ENCODE measurements at places on chromosomes 12 and 14.

GRCh38 chr14:72678356-72678755 is 215.5 kb downstream of the DPF3 start:
- no peak for DNase-seq

- DNase-seq = no peak
Measured at GRCh38 chr12:34397591-34398365, 375.5 kb downstream of the ALG10 start.

- DNase-seq = no peak
Measured at GRCh38 chr12:58034712-58035111, 93.3 kb downstream of the ATP23 start.

GRCh38 chr12:114895081-114895480 is 211.1 kb upstream of the TBX3 start:
- DNase-seq = peak; percentile 43

GRCh38 chr12:45309836-45310626 is 94.1 kb downstream of the ANO6 start:
- DNase-seq = peak; percentile 66

DNA sequence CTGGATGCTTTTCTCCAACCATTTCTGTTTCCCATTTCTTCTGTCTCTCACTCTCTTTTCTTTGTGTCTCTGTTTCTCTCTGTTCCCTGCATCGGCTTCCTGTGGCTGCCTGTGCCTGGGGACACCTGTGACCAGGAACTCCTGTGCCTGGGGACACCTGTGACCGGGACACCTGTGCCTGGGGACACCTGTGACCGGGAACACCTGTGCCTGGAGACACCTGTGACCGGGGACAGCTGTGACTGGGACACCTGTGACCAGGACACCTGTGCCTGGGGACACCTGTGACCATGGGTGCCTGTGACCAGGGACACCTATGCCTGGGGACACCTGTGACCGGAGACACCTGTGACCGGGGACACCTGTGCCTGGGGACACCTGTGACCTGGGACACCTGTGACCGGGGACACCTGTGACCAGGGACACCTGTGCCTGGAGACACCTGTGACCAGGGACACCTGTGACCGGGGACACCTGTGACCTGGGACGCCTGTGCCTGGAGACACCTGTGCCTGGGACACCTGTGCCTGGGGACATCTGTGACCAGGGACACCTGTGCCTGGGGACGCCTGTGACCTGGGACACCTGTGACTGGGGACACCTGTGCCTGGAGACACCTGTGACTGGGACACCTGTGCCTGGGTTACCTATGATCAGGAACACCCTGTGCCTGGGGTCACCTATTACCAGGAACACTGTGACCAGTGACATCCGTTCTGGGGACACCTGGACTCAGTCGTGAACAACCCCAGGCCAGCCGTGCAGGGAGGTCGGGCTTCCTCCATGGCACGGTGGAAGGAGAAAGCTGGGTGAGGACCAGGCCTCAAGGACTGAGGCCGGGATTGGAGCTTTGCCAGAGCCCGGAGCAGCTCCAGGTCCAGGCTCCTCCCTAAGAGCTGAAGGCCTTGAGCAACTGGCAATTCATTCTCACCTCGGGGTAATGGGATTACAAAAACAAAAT is 23.4 kb upstream of the FBRSL1 start:
- no peak for DNase-seq

- DNase-seq = no peak
Measured at GRCh38 chr12:107436376-107436775, 249.2 kb upstream of the PWP1 start.

DNA sequence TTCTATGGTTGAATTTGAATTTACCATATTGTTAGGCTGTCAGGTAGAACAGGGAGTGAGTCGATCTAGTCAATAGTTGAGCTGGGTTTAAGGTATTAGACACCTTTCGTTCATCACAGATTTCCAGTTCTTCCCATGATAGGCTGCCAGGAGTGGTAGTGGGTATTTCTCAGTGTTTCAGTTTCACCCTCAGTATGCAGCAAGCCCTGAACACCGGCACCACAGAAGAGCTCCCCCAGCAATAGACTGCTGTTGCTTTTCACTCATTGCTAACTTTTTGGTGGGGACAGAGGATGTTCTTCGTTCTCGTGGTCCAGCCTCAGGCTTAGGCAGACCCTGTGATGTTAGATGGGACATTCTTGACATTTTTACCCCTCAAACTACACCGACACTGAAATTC is 164.6 kb downstream of the PTPRO start:
- DNase-seq = no peak

DNA sequence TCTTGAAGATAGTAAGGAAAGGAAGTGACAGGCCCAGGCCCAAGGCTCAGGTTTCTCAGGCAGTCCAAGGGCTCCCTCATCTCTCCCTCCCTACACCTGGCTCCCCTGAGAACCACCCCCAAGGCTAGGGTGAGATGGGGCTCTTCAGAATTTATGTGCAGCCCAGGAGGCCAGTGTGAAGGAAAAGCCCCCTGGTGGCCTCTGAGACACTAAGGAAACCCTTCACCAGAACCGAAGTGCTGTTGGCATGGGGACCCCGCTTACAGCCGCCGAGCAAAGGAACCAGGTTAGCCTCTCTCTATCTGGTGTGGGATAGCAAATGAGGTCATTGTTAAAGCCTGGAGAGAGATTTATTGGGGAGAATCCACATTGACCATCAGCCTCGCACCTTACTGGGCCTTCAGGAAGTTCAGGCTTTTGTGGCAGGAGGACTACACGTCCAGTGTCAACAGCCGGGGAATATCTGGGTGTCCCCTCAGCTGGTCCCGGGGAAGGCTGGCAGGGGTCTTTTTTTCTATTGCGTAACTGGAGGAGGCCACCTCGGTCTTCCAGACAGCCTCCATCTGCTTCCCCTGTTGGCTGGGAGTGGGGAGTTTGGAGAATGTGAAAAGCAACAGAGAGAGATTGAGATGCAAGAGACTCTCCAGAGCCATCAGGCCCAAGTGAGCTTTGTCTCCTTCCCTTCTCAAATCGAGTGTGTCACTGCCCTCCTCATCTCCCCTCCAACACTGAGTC is 18.1 kb downstream of the FAM186B start:
- DNase-seq = no peak

DNA sequence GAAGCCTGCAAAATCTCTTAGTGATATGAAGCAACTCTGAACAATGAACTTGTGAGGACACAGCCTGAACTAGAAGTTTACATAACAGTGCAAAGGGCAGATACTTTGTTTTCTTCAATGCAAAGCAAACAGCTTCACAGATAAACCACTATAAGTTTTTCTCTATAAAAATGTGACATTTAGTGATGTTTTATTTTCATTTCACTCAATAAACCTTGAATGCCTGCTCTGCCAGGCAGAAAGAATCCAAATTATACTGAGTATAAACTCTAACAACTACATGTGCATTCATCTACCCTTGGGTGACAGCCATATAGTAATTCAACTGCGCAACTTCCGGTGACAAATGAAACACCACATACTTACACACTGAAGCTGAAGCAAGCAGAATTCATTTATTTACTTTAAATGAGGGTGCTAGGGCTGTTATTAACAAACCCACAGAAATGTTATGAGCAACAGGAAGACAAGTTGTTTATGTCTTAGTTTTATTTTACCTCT is 10.3 kb downstream of the DCP1B start:
- DNase-seq = peak; percentile 29

DNA sequence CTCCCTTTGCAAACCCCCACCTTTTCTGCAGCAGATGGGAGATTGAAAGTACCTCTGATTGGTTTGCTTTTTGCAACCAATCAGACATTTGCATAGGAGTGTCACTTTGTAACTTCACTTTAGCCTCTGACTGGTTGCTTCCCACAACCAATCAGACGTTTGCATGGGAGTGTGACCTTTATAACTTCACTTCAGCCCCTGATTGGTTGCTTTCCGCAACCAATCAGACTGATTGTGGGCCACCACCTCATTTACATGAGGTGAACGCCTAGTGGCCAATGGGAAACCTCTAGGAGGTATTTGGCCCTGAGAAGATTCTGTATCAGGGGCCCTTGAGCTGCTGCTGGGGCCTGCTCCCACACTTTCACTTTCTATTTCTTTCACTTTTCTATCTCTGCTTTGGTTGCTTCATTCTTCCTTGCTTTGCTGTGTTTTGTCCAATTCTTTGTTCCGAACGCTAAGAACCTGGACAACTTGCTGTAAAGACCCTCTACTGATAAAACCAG is 106.0 kb upstream of the PRICKLE1 start:
- DNase-seq = peak; percentile 77
